ENCODE measurements at places on chromosomes 7 and 10. TPM values are rescaled to one million over a fixed set of nuclear protein-coding genes. Genes with fewer than 3 reads are reported as not detected.

The PIP gene
- not detected for total RNA-seq

The CYP3A7 gene
- 0.45 TPM for total RNA-seq

The RBM20 gene
- total RNA-seq, result 0.91 TPM

The CTAGE8 gene
- not detected for total RNA-seq

The EPDR1 gene
- 21.2 TPM for total RNA-seq

The IGFBP3 gene
- total RNA-seq, result 19.4 TPM

The UNC5B gene
- total RNA-seq, result 10.7 TPM

The SPDYE1 gene
- 0.09 TPM for total RNA-seq

The HGF gene
- 1.7 TPM for total RNA-seq

The HOXA5 gene
- not detected for total RNA-seq

The PPIF gene
- total RNA-seq, result 10.9 TPM

All from cerebellum (tissue), 4 donors.